ENCODE measurements at places on chromosomes 7 and 10.

GRCh38 chr7:3984456-3984855 is 683.4 kb downstream of the SDK1 start:
- DNase-seq = peak; percentile 81

DNA sequence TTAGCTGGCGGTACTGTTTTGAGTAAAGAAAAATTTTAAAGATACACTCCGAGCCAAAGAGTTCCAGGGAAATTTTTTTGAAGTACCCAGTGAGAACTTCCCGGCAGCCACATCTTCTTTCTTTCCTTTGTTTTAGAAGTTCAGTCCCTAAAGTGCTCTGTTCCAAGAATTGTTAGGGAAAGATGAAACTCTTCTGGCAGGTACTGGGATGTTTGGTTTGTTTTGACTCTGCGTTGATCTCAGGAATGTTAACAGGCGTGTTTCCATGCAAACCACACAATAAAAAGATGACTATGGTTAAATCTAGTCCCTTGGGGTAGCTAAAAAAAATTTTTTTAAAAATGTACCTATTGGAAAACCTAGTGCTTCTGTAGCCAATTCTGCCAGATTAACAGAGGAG is 224.7 kb upstream of the PHYHIPL start:
- DNase-seq = no peak

- no peak for DNase-seq
Observed at GRCh38 chr7:38171623-38172391, 6.2 kb upstream of the STARD3NL start.

GRCh38 chr7:18895456-18895855 is 222.0 kb downstream of the TWIST1 start:
- no peak for DNase-seq

DNA sequence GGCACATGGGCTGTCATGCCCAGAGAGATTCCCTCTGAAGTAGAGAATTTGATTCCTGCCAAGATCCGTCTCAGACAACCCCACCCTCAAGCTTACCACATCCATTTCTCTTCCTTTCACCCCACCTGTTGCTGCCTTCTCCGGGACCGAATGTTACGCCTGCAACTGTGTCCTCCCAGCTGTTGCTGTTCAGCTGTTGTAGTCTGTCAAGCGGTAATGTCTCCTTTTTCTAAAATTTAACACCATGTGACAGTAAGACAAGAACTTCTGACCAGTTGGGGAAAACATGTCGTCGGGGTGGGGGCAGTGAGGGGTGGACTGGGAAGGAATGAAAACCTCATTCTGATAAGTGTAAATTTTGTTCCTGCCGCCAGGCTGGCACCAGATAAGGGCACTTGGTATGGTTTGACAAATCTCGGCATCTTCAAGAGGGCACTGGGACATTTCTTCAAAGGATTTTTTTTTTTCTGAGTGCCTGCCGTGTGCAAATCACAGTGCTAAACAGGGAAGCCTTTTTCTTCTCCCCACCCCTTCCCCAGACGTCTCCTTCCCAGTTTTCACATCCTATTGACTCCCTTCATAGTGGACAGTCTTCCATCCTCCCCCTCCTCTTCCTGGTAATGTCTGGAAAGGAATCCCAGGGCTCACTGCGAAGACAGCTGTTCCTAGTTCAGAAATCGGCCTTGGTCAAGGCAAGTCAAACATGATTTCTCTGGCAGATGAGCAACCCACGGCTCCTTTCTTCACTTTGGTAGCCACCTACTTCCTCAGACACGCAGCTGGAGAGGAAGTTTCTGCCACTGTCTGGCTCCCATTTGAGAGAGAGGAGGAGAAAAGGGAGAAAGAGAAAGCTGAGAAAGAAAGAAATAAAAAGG is 5.0 kb upstream of the CELF2 start:
- peak; percentile 37 for DNase-seq

GRCh38 chr7:81618396-81619014 is 151.3 kb downstream of the HGF start:
- DNase-seq = no peak

DNA sequence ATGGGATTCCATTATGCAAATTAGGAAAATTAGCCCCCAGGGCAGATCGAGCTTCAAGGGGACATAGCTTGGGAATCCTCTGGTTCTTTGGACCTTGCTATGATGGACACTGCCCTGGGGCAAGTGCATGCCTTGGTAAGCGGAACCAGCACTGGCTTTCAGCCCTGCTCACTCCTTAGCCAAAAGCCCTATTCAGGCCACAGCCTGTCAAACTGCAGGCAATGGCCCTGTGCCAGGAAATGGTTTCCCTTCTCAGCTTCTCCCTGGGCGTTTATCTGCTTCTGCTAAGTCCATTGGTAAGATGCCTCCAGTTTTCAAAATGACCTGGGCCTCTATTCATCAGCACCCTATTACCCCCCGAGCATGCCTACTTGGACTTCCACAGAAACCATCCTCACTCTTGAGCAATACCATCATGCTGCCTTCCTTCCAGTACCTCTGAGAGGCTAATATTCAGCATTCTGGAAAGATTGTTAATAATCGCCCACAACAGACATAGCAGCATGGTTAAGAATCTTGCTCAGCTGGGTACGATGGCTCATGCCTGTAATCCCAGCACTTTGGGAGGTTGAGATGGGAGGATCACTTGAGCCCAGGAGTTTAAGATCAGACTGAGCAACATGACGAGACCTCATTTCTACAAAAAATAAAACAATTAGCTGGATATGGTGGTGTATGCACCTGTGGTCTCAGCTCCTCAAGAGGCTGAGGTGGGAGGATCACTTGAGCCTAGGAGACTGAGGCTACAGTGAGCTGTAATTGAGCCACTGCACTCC is 918.6 kb upstream of the AUTS2 start:
- DNase-seq = peak; percentile 83

DNA sequence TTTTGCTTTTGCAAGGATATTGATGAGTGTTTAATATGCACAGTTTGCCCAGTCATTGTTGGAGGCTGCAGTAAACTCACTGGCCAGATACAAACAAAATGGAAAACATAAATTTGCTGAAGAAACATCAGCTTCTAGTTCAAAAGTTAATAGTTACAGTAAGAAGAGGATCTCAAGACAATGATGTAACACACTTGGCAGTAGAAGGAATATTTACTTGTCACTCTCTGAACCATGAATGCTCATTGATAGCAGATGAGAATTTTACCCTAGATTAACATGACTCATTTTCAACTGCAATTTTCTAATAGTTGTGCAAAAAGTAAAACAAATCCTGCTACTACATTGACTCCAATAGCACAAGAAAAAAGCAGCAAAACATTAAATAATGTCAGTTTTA is 47.7 kb downstream of the VWC2 start:
- DNase-seq = no peak

- no peak for DNase-seq
Observed at GRCh38 chr7:33773053-33773452, 132.3 kb upstream of the BMPER start.

DNA sequence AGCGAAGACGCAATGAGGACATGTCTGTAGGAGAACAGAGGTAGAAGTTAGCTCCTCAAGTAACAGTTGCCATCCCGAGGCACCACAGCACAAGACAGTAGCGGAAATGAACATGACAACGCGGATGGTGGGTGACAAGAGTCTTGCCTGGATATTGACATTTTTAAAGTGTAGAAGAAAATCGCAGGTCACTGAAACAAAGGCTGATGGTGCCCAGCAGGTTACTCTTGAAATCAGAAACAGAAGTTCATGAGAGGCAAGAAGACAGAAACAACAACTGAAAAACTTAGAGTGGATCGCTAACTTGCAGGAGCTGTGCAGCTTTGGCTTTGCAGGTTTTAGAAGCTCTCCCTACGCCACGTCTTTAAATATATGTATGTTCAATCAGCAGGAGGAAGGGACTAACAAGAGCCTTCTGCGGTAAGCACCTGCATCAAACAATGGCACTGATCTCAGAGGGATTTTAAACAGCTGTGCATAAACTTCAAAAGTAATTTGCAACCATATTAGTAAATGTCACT is 1.8 kb downstream of the PRKCQ start:
- DNase-seq = no peak

GRCh38 chr7:116210345-116211005 is at the start of gene TES:
Gene TES (plus strand): TSS chr7:116210539. CDS start chr7:116210708, 169 bp downstream.
- DNase-seq = no peak

Data from cerebellar cortex (tissue), 1 donor.